ENCODE measurements at places on chromosomes 5 and 9.
A peak's percentile ranks its signal among the peaks of the same experiment; 100 is the strongest.

GRCh38 chr9:115412656-115413055 is 294.7 kb upstream of the TNC start:
- DNase-seq: no peak

- no peak for DNase-seq
These were observed 5.5 kb downstream of the CCL19 start for GRCh38 chr9:34685591-34685990.

DNA sequence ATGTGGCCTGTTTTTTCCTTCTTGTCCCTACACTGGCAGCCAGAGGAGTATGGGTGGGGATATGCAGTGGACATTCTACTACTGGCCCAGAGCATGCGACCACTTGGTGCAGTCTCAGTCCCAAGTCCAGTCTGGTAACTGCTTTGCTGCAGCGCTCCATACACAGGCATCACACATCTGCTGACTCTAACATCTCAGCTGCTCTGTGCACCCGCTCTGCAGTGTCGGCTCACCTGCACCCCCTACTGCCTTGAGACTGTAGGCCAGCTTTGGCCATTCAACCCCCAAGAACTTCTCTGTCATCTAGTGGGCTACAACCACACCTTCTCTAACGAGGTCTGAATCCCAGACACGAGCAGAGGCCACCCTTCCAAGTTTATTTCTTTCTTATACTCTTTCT is 46.4 kb upstream of the SLCO6A1 start:
- DNase-seq: no peak

DNA sequence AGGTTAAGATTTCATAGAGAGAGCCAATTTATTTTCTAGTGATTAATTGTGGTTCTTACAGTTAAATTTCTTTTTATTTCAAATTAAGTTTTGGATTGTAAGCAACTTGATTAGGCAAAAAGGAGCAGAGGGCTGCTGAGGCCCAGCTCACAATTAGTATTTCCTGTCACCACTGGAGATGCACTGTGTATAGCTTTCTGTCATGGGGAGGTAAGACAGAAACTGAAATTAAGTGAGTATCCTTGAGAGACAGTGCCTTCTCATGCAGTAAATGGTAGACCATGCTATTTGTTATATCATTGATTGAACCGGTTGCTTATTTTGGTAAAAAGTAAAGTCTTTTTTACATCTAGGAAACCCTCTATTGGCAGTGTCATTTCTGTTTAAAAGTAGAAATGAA is 190.7 kb downstream of the CCDC171 start:
- no peak for DNase-seq

- DNase-seq: no peak
These were observed 10.9 kb downstream of the SEC24A start for GRCh38 chr5:134659456-134659855.

DNA sequence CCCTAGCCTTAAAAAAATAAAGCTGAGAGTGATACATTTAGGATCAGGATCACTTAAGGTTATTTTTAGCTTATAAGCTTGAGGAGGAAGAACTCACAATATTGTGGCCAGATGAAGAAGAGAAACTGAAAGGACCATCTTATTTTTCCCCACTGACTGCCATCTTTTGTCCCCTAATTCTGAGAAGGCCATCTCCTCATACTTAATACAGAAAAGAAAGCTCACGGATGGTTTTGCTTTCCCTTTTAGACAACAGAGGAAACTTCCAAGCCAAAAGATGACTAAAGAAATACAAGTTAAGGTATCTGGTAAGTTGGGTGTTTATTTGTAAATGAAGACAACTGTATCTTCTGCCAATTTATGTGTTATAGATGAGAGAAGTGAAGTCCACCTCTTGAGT is 36.4 kb downstream of the ERAP1 start:
- DNase-seq: no peak

DNA sequence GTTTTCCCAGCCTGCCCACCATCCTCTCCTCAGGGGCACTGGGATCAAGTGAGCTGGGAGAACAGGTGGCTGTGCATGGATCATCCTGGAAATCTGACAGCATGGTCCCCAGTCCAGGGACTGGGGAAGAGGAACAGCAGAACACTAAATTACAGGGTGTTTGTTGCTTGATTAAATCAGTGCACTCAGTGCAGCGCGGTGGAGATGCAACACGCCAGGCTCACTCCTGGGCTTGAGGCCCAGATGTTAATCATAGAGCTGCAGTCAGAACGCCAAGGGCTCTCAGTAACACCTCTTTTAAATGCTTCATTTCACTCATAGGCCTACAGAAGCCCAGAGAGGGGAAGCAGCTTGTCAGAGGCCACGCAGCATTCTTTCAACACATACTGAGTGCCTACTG is 14.2 kb upstream of the LARP1 start:
- DNase-seq: no peak

GRCh38 chr5:18732556-18733479 is 1098.6 kb downstream of the TAF11L14 start:
- DNase-seq: no peak

DNA sequence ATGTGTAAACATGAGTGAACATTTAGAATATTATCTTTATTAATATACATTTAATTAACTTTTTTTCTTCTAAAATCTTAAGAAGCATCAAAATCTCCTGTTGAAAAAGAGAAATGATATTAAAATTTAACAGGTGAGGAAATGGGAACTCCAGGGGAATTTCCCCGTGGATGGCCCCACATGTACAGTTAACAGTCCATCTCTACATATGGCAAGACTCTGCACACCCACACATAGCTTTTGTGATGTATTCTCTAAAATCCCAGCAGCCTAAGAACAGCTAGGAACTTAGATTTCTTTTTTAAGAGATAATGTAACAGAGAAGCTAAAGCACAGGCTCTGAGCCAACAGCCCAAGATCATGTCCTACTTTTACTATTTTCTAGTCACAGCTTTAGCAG is 556.3 kb upstream of the RGMB start:
- DNase-seq: no peak

DNA sequence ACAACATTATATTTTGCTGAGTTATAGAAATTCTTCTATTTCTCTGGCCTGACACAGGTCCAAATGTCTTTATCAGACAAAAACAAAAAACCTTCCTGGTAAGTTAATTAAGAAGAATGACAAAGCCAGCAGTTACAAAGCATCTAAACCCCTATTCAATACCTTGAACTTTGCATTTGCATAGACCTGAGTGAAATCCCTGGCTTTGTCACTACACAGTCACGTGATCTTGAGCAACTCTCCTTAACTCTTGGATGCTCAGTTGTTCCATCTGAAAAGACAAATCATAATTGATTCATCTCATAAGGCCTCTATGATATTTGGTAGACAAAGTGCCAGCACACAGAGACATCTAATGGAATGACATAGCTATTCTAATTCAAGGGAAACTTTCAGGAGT is 166.6 kb upstream of the PPP1R2B start:
- no peak for DNase-seq

DNA sequence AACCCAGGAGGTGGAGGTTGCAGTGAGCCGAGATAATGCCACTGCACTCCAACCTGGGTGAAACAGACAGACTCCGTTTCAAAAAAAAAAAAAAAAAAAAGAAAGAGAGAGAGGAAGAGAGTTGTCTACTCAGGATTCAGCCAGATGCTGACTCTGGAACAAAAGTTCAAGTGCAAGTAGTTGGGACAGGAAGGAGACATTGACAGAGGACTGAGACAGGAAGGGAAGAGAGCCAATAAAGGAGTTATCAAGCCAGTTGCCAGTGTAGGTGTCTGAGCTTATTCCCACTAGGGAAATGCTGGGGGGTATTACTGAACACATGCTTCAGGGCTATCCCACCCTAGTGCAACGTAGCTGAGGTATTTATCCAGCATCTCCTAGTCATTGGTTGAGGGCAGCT is 147.7 kb upstream of the SLC1A3 start:
- DNase-seq: no peak

GRCh38 chr5:108898707-108899106 is 151.0 kb downstream of the FER start:
- no peak for DNase-seq

DNA sequence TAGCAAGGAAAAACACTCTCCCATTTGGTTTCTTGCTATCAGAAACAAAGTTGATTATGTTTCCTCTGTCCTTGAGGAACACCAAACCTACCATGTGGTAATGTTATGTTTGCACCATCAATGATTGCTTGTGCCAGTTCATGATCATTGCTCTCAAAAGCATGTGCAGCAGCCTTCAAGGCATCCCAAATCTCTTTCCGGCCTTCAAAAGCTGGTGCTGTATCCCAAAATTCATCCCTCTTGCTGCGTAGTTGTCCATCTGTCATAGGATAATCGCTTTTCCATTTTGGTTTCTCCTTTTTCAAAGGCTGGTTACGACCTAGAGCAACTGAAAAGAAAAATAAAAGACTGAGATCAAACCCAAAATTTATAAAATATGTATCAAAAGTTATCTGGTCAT is 40.1 kb downstream of the EFCAB9 start:
- no peak for DNase-seq

GRCh38 chr5:103645816-103646215 is 83.2 kb upstream of the NUDT12 start:
- no peak for DNase-seq

- DNase-seq: no peak
These were observed 4.9 kb downstream of the NKX2-5 start for GRCh38 chr5:173229966-173230689.

DNA sequence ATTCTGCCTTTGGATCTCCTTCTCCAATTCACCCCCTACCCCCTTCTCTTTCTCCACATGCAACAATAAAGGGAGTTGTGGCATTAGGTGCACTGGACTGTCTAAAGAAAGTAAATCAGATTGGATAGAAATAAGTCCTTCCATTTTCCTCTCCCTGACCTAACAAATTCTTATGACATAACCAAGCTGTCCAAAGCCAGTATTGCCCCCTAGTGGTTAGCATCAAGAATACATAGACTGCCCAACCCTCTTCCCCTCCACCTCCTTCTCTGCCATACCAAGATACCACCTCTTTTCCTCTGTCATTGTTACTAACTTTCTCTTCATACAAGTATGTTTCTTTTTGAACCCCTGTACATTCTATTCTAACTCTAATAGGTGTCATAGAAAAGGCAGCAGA is 45.7 kb downstream of the PPARGC1B start:
- DNase-seq: peak; percentile 42

GRCh38 chr9:120875954-120876841 is 790 bp downstream of the PHF19 start:
- peak; percentile 88 for DNase-seq

DNA sequence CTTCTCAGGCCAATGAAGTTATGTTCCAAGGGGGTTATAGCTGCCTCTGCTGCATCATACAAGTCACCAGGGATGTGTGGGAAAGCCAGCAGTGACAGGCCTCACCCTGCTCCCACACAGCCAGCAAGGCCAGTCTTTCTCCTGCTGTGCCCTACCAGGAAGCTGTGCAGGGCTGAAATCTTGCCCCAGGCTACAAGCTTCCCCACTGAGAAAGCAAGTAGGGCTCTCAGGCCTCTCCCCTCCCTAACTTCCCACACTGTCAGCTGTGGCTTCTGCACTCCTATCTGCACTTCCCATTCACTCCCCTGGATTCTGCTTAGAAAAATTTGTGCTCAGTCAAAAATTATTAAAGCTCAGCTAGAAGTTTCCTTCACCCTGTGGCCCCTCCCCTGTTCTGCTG is 611.2 kb upstream of the ZNF608 start:
- DNase-seq: peak; percentile 56

DNA sequence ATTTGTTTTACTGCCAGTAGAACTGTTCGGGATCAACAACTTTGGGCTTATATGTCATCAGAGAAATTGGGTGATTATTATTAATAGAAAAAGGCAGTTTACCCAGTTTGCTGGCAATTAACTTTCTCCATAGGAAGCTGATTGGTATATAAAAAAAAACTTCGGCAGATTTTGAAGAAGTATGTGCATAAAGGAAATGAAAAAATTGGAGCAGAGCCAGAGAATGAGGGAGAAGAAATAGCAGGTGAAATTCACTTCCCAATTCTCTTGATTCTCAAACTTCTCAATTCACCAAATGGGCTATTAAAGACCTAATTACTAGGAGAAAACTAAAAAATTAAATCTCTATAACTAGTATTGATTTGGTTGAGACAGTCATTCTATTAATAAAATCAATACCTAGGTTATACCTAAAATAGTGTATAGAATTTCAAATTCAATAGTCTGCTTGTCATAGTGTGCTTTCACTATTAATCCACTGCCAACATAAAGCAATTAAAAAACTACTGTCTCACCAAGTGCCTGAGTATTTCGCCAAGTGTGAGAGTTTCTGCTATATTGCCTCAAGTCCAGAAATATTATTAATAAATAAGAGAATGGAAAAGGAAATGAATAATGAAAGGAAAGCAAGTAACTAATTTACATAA is 47.5 kb downstream of the STX17 start:
- no peak for DNase-seq

- no peak for DNase-seq
These were observed 1.5 kb downstream of the SPDL1 start for GRCh38 chr5:169584998-169585451.

DNA sequence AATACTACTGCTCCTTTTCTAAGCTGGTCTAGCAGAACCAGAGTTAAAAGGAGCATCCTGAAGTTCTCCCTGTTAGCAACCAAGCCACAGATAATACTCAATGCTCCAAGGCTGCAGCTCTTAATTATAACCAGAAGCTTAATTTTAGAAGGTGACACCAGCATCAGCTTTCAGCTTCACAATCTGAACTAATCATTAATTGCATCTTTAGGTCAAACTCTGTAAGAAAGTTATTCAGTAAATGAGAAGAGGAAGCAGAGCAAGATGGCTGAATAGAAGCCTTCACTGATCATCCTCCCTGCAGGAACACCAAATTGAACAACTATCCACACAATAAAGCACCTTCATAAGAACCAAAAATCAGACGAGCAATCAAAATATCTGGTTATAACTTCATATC is 38.5 kb downstream of the APBA1 start:
- DNase-seq: no peak

DNA sequence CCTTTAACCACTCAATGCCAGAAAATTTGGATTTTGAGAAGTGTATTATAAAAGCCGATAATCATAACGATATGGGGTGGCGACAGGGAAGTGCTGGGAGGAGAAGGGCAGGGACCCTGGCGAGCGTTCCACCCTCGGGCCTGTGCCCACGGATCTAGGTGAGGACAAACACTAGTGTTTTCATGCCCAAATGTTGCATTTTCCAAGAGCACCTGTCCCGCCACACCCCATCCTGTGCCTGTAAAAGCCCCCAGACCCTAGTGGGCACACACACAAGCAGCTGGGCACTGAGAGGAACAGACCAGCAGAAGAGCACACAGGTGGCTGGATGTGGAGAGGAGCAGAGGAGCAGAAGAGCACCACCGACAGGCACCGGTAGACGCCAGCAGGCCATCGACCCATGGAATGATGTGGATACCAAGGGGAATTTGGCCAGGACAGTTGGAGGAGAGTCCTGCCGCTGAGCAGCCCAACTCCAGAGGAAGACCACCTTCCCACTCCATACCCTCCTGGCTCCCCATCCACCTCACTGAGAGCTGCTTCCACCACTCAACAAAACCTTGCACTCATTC is 315.0 kb downstream of the EDIL3 start:
- no peak for DNase-seq

DNA sequence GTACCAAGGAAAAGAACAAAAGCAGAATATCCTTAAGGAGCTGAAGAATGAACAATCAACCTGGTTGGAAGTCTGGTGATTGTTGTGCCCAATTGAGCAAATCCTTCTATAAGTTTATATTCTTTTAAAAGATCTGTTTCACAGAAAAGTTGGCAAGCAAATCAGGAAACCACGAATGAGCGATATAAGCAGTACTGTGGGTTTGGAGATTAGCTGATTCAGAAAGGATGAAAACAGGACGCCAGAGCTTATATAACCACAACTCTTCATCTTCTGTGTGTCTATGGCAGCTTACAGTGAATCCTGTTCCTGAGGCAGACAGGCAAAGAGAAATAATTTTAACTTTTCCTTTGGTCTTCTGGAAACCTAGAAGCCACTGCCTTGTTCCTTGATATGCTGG is 61.7 kb downstream of the SLC38A9 start:
- no peak for DNase-seq
